K562 (cell line): ENCODE measurements at places on chromosomes 7 and 10. TPM values are rescaled to one million over a fixed set of nuclear protein-coding genes. Genes with fewer than 3 reads are reported as not detected.

The THSD7A gene
- 0.02 and 0.04 TPM in 2 replicates for total RNA-seq

DNA sequence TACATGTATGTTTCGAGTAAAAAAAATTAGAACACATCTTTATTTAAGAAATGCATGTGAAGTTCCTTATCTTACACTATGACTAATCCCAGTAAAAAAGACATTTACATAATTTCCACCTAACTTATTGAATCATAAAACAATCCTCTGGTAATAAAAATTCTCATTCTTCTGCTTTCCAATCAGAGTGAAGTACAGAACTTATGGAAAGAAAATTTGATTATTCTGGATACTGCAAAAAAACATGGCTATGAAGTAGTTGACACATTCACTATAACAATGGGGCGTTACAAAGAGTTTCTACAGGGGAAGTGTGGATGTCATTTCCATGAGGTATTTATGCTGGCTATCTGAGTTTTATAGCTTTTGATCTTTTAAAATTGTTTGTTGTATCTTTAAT lies 57.7 kb upstream of the WNT16 start:
- no peak overlapping the region for H3K4me3 ChIP-seq
- H3K27me3 ChIP-seq, result no peaks in the 10 kb centered on the region
- H3K27ac ChIP-seq, result no peak overlapping the region
- DNase-seq, result no peak

DNA sequence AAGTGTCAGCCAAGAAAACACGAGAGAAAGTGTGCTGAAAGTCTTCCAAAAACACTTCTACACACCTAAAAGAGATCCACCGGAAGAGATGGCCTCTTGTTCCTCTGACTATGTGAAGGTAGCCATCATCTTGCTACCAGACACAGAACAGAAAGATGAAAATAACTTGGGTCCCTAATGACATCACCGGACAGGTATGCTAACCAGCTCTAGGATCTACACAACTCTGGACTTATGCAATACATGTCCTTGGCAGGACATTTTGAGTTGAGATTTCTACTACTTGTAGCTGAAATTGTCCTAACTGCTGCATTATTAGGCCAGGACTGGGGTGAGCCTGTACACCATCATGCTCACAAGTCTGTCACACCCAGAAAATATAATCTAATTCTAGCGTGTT lies 358.7 kb downstream of the ELMO1 start:
- no peaks in the 10 kb centered on the region for H3K4me1 ChIP-seq
- H3K4me3 ChIP-seq, result no peak overlapping the region
- no peak for DNase-seq

- H3K4me3 ChIP-seq, result no peak overlapping the region
- H3K27me3 ChIP-seq, result no peaks in the 10 kb centered on the region; the same call in 2 of the 3 replicates
- no peaks in the 10 kb centered on the region for H3K36me3 ChIP-seq
- DNase-seq, result no peak
Observed at GRCh38 chr10:46234431-46235060, 52.3 kb upstream of the ANTXRL start.
